ENCODE measurements at places on chromosomes 1 and 21.
A peak's percentile ranks its signal among the peaks of the same experiment; 100 is the strongest.

GRCh38 chr1:104874044-104874443 lies 1124.3 kb downstream of the AMY1C start:
- no peak for DNase-seq

GRCh38 chr1:201447903-201448871 lies 20.8 kb downstream of the PHLDA3 start:
- DNase-seq: peak; percentile 47

DNA sequence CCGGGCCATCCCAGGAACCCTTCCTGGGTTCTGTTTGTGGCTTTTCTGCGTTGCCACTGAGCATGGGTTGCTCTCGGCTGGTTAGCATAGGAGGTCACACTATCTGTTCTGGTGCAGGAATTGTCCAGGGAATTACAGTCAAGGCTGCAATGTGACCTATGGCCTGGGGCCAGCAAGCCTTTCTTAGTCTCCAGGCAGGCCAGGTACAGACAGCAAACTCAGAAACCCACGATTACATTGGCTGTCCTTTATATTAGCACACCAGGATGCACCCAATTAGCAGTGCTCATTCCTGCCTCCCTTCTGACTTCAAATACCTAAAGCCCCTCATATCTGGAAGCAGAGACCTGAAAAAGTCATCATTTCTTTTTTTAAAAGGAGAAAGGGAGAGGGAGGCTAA lies 55.2 kb downstream of the CD247 start:
- no peak for DNase-seq

DNA sequence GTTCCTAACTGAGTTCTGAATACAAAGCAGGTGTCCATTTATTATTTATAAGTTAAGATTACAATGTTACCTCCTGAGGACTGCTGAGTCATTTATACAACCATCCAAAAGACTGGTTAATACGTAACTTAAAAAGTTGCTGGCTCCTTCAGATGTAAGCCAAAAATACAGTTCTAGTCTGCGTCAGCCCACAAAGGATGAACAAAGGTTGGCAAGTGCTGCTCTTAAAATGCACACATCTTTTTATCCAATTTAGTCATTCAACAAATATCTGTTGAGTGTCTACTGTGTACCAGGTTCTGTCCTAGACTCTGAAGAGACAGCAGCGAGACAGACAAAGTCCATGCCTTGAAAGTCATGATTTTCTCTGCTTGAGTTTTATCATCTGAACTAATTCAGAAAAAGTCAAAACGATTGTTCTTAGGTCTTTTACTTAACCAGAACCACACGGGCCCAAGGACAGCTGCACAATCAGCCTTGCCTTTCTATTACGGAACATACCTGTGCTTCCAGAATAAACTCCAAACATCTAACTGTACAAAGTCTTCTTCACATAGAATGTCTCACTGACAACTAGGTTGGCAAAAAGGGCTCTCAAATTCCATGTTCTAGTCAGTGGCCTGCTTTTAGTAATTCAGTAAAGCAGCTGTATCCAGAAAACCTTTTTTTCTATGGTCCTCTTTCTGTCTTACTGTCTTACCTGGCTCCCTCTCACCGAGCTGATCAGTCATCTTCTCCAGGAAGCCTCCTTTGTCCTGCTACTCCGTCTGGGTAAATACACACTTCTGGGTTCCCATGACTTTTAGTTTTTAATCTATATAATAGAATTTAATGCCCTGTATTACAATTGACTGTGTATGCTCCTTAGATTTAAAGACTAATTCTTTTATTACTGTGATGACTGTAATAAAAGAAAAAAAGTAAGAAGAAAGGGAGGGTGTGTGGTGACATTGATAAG lies 15.5 kb upstream of the CNN3 start:
- no peak for DNase-seq

DNA sequence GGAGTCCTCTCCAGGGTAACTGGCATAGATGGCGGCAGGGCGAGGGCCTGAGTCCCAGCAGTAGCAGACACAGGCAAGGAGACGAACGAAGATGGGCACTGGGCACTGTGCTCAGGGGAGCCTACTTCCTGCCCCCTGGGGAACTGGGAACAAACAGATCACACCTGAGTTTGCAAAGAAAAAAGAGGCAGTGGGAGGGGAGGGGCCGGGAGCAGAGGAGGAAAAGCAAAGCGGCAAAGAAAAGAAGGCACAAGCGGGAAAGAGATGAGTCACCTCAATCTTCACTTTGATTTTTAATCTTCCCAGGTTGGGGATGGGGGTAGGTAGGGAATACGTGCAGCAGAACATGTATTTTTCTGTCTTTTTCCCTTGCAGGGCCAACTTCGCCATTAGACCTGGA lies 44.0 kb downstream of the ZSCAN20 start:
- no peak for DNase-seq

- DNase-seq: no peak
Measured at GRCh38 chr1:154620751-154621150, 12.8 kb upstream of the ADAR start.

- no peak for DNase-seq
Measured at GRCh38 chr1:10498231-10498630, 23.5 kb downstream of the PEX14 start.

DNA sequence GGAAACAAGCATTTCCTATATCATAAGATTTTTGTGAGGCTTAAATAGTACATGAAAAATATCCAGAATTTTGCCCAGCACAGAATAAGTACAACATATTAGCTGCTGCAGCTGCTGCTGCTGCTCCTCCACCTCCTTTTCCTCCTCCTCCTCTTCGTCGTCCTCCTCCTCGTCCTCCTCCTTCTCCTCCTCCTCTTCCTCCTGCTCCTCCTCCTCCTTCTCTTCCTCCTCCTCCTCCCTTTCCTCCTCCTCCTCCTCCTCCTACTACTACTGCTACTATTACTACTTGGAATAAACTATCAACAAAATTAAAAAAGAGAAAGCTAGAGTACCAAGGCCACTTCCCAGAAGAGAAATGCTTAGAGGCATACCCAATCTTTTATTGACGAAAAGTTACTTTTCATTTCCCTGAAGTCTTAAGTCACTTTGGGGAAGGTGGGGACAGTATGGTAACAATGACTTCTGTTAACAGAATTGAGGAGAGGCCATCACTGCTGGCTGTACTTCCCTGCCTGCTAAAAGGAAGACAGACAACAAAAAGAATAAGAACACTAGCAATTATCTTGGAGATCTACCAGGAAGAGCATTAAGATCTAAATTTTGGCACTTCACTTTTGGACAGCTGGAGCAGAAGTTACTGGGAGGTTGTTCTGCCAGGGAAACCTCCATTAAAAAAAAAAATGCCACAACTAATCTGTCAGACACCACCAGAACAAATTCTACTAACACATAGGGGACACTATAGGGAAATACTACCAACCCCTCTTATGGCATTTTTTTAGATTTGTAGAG lies 7.1 kb downstream of the DENND1B start:
- no peak for DNase-seq

- DNase-seq: no peak
Measured at GRCh38 chr1:202376247-202376646, 27.7 kb downstream of the PPP1R12B start.

DNA sequence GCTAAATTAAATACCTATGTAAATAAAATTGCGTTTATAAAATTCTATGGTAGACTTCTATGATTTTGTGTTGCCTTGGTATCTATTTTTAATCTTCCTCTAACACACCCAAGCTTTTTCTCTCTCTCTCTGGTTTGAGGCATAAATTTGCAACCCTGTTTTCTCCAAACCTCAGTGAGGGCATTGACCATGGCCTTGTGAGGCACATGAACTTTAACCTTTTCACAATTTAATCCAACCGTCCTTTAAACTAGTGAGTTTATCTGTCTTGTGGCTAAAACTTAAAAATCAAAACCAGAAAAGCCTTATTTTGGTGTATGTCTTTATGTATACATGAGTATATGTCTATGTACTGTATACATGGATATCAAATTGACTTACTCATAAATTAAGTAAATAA lies 746.6 kb upstream of the B3GALT2 start:
- DNase-seq: no peak

GRCh38 chr1:218080863-218081262 lies 204.2 kb upstream of the RRP15 start:
- DNase-seq: no peak

All from hindlimb muscle (tissue), 1 donor.